ENCODE measurements at places on chromosomes 13 and 19.

DNA sequence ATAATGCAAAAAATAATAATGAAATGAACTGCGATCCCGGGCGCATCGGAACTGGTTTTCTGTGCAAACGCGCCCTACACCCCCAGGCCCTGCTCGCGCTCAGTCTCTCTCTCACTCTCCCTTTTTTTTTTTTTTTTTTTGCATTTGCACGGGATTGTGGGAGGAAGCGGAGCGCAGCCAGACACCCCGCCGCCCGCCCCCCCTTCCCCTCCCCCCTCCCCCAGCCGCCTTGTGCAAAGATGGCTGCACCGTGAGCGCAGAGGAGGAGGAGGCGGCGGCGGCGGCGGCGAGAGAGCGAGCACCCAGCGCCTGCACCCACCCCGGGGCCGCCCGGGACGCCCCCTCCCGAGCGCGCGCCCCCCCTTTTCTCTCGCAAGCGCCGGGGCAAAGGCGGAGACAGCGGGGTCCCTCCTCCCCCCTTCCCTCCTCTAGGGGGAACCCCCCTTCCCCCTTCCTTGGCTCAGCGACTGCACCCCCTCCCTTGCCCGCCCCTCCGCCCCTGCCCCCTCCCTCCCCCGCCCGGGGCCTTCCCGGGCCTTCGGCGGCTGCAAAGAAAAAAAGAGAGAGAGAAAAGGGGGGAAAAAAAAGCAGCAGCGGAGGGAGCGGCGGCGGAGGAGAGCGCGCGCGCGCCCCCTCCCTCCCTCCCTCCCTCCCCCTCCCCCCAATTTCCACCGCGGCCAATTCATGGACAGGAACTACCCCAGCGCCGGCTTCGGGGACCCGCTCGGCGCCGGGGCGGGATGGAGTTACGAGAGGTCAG lies at the start of gene PRR12:
TSS of gene PRR12 (plus strand) at position 212 of the 760 bp plus-strand sequence. CDS start at position 685, 473 bp downstream.
- peaks cover 8% of the 10 kb centered on the region for H3K36me3 ChIP-seq
- peak within 1 kb of the TSS; percentile 95 for H3K4me3 ChIP-seq
- H3K27me3 ChIP-seq: no peaks in the 10 kb centered on the region
- DNase-seq: peak; percentile 67
- peak within 1 kb of the TSS; percentile 88 for H3K27ac ChIP-seq

- peaks cover 5% of the 10 kb centered on the region for H3K4me1 ChIP-seq
- no peak overlapping the region for H3K4me3 ChIP-seq
- H3K27ac ChIP-seq: no peak overlapping the region
- peaks cover 2% of the 10 kb centered on the region for H3K27me3 ChIP-seq
- DNase-seq: no peak
- no peaks in the 10 kb centered on the region for H3K36me3 ChIP-seq
Observed at GRCh38 chr19:48274938-48275337, 5.1 kb downstream of the ZNF114 start.

- peaks cover 8% of the 10 kb centered on the region for H3K4me1 ChIP-seq
- H3K36me3 ChIP-seq: no peaks in the 10 kb centered on the region
- peaks cover 15% of the 10 kb centered on the region for H3K27me3 ChIP-seq
- no peak overlapping the region for H3K4me3 ChIP-seq
Observed at GRCh38 chr13:20125783-20126165, 35.1 kb downstream of the GJA3 start.

DNA sequence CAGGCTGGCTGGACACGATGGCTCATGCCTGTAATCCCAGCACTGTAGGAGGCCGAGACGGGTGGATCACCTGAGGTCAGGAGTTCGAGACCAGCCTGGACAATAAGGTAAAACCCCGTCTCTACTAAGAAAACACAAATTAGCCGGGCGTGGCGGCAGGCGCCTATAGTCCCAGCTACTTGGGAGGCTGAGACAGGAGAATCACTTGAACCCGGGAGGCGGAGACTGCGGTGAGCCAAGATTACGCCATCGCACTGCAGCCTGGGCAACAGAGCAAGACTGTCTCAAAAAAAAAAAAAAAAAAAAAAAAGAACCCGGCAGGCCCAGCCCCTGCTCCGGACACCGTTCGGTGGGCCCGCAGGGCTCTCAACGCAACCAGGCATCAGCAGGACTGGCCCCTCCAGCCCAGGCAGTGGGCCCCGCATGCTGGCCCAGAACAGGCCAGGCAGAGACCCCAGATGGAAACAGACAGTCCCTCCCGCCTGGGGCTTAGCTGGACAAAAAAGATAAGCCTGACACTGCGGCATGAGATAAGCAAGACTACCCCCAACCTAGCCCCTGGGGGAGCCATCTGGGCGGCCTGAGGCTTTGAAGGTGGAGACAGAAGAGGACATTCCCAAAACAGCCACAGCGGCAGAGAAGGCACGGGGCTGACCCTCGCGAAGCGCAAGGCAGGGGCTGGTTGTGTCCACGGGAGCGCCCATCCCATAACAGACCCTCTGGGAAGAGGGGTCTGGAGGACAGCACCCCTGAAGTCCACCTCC lies 11.6 kb downstream of the REXO1 start:
- no peak for DNase-seq
- H3K4me1 ChIP-seq: no peaks in the 10 kb centered on the region
- peak overlapping the region; percentile 70 for H3K27ac ChIP-seq
- no peak overlapping the region for H3K4me3 ChIP-seq

DNA sequence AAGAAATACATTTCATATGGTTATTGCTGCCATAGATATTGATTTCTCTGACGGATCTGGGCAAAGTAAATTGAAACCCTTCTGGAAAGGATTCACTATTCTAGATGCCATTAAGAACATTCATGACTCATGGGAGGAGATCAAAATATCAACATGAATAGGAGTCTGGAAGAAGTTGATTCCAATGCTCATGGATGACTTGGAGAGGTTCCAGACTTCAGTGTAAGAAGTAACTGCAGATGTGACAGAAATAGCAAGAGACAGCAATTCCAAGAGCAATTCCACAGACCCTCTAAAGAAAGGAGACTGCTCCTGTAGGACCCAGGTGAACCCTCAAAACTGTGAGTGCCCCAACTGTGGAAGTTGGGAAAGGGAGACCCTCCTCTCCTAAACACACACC lies 30.9 kb upstream of the KCTD12 start:
- no peaks in the 10 kb centered on the region for H3K36me3 ChIP-seq
- no peaks in the 10 kb centered on the region for H3K4me1 ChIP-seq
- no peak for DNase-seq
- H3K4me3 ChIP-seq: no peak overlapping the region

- H3K27ac ChIP-seq: no peak overlapping the region
- H3K4me1 ChIP-seq: no peaks in the 10 kb centered on the region
- H3K36me3 ChIP-seq: no peaks in the 10 kb centered on the region
Observed at GRCh38 chr13:66577358-66577757, 652.8 kb downstream of the PCDH9 start.

DNA sequence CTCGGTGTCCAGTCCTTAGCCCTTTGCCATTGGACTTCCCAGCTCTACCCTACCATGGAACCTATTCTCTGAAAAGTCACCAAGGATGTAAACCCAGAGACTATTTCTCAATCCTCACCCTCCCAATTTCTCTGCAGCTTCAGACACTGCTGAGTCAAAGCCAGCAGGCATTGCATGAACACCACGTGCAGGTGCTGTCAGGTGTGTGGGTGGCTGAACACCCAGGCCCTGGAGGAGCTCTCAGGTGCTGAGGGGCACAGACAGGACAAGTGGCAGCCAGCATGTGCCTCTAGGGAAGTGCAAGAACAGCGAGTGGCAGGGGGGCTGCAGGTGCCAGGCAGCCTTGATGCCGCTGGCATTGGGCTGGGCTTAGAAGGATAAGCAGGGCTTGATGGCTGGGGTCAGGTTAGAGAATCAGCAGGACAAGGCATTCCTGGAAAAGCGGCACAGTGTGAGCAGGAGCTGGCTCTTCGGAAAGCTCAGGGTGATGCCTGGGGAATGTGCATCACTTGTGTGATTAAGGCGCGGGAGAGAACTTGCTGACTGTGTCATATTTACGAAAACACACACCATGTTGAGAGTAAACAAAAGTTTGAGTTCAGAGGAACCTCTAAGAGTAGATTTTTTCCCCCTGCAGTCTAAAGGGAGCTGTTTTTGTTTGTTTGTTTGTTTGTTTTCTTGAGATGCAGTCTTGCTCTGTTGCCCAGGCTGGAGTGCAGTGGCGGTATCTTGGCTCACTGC lies 83.8 kb downstream of the LNX2 start:
- no peak overlapping the region for H3K4me3 ChIP-seq
- H3K4me1 ChIP-seq: peaks cover 8% of the 10 kb centered on the region
- H3K27ac ChIP-seq: no peak overlapping the region
- no peaks in the 10 kb centered on the region for H3K36me3 ChIP-seq
- DNase-seq: no peak
- H3K27me3 ChIP-seq: no peaks in the 10 kb centered on the region

- H3K4me3 ChIP-seq: peak within 1 kb of the TSS; percentile 59
- peaks cover 21% of the 10 kb centered on the region for H3K4me1 ChIP-seq
- peak; percentile 88 for DNase-seq
- H3K27ac ChIP-seq: no peak within 1 kb of the TSS
- H3K36me3 ChIP-seq: no peaks in the 10 kb centered on the region
Observed at GRCh38 chr19:47573071-47574026, at the start of gene ZNF541. TSS of gene ZNF541 (minus strand) at chr19:47573148. CDS start at chr19:47555856, 17,292 bp downstream.

DNA sequence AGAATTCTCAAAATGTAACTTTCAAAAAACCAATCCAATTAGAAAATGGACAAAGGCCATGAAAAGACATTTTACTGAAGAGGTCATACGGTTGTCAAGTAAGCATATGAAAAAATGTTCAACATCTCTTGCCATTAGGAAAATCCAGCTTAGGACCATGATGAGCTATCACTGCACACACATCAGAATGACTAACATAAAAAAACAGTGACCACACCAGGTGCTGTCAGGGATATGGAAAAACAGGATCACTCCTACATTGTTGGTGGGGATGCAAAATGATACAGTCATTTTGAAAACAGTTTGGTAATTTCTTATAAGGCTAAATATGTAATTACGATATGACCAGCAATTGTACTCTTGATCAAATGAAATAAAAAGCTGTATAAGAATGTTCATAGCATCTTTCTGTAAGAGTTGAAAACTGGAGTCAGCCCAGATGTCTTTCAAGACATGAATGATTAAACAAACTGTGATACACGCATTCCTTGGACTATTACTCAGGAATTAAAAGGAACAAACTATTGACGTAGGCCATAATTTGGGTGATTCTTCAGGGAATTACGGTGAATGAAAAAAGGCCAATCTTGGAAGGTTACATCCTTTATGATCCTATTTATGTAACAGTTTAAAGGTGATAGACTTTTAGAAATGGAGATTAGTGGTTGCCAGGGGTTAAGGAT lies 26.9 kb upstream of the RCBTB2 start:
- no peak for DNase-seq
- H3K36me3 ChIP-seq: no peaks in the 10 kb centered on the region
- no peaks in the 10 kb centered on the region for H3K27me3 ChIP-seq
- peaks cover 32% of the 10 kb centered on the region for H3K4me1 ChIP-seq
- H3K4me3 ChIP-seq: no peak overlapping the region

DNA sequence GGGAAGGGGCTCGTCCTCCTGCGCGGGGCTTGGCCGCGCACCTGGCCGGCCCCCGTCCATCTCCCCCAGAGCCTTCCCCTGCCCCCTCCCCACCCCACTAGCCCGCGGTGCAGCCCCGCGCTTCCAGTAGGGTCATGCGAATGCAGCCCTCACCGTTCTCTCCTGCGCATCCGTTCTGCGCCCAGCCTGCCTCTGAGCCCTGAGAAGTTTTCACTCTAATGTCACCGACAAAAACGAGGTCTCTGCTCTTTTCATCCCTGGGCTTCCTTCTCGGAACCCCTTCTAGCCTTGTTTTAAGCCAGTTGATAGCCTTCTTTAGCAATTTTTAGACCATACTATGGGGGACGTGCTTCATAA lies 97.4 kb downstream of the ATP8A2 start:
- H3K4me1 ChIP-seq: no peaks in the 10 kb centered on the region
- peaks cover 16% of the 10 kb centered on the region for H3K27me3 ChIP-seq
- H3K36me3 ChIP-seq: no peaks in the 10 kb centered on the region
- no peak overlapping the region for H3K4me3 ChIP-seq
- H3K27ac ChIP-seq: no peak overlapping the region

DNA sequence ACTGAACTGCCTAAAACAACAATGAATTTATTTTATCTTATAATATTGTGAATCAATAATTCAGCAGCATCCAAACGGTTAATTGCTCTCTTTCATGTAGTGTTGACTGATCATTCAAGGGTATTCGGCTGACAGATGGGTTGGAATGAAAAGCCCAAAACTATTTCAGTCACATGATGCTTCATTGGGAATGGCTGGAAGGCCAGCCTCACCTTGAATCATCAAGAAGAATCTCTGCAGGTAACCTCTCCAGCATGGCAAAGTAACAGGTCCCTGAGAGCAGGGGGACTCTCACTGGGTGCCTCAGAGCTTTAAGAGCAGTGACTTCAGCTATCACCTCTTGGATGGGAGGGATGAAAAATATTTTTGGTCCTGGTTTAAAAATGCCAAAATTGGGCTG lies 1395.7 kb downstream of the OLFM4 start:
- no peak overlapping the region for H3K27ac ChIP-seq
- no peak overlapping the region for H3K4me3 ChIP-seq
- no peaks in the 10 kb centered on the region for H3K36me3 ChIP-seq

GRCh38 chr13:93736081-93736480 lies 509.5 kb downstream of the GPC6 start:
- no peaks in the 10 kb centered on the region for H3K27me3 ChIP-seq
- H3K36me3 ChIP-seq: no peaks in the 10 kb centered on the region
- H3K27ac ChIP-seq: no peak overlapping the region
- H3K4me1 ChIP-seq: no peaks in the 10 kb centered on the region
- H3K4me3 ChIP-seq: no peak overlapping the region
- no peak for DNase-seq

DNA sequence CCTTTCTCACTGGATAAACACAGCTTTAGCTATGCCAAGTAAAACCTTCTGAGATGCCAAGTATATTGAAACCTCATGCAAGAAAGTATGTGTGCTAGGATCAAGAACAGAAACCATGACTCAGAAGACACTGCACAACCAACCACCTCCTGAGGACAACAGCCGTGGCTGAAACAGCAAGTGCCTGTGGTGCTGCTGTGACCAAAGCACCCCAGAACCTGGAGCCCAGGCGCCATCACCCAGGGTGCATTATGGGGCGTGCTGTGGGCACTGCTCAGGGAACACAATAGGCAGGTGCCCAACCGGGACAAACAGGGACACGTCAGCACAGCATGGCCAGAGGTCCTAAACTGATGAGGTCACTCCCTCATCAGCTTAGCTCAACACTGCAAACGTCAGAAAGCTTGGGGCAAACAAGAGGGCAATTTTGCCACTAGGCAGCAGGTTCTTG lies 101.3 kb upstream of the SLC15A1 start:
- peaks cover 43% of the 10 kb centered on the region for H3K36me3 ChIP-seq
- no peaks in the 10 kb centered on the region for H3K27me3 ChIP-seq
- DNase-seq: no peak
